CMK (cell line): ENCODE measurements at places on chromosomes 12 and 14.

DNA sequence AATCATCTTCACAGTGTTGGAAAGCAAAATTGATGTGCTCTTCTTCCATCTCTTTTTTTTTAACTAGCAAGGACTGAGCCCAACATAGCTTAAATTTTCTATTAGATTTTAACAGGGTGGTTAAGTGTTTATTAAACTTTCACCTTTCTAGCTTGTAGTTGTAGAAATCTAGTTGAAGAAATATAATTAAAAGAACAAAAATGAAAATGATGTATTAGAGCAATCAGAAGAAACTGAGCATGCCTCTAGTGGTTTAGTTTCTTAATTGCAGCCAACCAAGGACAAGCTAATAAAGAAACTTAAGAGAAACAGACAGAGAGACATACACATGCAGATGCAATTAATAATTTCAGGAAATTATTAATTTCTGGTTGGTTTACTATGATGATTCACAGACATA is 673.0 kb upstream of the LMO3 start:
- no peak for DNase-seq

- no peak for DNase-seq
These were observed 27.9 kb downstream of the TMEM30B start for GRCh38 chr14:61253064-61253738.

DNA sequence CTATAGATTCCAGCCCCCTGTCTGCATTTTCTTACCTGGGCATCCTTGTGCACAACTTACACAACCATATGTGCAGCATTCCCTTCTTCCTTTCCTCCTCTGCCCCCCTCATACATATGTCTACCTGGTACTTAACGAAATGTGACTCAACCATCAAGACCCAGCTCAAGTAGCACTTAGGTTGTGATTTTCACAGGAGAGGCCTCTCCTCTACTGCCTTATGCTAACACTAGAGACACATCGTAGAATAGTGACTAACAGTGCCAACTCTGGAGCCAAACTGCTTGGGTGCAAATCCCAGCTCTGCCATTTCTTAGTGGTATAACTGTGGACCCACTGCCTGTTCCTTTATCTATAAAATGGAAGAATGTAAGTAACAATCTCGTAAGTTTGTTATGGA is 24.1 kb upstream of the PLEKHA5 start:
- DNase-seq: no peak

DNA sequence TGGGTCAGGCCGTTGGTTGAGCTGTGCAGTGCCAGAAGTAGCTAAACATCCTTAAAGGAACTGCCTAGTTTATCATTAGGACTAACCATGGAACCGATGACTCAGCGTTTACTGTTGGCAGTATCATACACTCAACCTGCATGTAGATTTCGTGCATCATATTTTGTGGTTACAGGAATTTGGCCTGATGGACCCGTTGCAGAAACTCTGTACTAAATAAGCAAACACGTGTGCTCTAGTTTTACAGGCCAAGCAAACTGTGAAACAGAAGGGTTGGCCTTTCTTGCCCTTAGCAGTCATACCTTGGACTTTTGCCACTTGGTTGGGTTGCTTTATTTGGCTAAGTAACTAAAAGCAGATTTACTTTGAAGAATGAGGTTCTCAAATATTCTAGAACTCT is 35.6 kb downstream of the DGLUCY start:
- no peak for DNase-seq

DNA sequence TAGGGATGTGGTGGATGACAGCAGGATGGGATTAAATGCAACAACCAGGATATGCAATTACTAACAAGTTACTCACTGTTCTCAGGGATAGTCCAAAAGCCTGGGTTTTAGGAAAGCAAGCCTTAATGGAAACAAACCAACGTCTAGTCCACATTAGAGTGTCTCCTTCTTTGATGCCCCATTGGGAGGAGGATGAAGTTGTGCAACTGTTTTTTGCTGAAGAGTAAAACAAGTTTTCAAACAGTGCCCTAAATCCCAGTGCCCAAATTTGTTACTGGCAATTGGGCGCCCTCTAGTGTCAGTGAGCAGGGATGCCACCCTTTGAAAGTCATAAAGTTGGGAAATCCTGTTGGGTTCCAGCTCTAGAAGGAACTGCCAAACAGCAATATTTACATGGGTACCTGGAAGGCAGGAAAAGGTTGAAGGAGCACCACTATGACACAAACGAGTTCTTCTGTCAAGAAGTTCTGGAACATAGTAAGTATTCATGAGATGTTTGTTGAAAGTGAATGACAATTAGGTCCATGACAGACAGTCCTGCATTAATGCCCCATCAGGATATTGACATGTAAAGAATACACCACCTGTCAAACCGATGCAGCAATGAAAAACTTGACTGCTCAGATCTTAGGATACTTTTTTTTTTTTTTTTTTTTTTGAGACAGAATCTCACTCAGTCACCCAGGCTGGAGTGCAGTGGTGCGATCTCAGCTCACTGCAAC is 11.1 kb upstream of the DPF3 start:
- DNase-seq: no peak

DNA sequence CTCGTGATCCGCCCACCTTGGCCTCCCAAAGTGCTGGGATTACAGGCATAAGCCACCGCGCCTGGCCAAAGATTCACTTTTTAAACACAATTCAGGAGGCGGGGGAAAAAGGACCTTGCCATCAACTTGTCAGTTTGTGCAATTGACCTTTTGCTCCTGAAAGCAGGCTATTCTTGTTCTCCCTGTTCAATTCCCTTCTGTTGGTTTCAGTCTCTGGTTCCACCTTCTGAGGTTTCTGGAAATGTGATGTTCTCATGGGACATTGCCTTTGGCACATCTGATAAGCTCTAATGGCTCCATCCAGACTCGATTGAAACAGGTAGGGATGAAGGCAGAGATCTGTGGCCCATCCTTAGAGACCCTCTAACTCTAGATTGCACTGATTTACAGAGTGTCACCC is 17.9 kb upstream of the CCDC85C start:
- no peak for DNase-seq

DNA sequence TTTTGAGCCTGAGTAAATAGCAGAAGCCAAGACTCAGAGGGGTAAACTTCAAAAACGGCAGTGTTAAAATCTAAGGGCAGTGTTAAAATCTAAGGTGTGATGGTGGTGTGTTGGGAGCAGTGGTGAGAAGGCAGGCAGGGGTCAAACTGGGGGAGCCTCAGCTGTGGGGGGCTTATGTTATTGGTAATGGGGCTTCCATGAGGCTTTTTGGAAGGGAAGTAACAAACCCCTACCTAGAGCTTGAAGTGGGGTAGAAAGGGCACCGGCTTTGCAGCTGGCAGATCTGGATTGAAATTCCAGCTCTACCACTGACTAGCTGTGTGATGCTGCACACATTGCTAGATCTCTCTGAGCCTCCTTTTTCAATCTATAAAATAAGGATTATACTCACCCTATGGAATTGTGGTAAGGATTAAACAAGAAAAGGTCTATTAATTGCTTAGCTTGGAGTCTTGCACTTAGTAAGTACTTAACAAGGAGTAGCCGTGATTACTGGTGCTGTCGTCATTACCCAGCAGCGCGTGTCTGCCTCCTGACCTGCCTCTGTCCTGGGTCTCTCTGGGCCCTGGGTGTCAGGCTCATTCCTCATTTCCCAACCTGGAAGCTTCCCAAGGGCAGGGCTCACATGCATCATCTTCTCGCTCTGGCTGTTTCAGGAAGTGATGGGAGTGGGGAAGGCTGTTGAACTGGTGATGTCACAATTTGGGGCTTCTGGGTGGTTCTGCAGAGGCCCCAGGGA is 18.5 kb upstream of the KRT80 start:
- no peak for DNase-seq

- DNase-seq: no peak
These were observed 33.7 kb downstream of the SPPL3 start for GRCh38 chr12:120870415-120870814.

DNA sequence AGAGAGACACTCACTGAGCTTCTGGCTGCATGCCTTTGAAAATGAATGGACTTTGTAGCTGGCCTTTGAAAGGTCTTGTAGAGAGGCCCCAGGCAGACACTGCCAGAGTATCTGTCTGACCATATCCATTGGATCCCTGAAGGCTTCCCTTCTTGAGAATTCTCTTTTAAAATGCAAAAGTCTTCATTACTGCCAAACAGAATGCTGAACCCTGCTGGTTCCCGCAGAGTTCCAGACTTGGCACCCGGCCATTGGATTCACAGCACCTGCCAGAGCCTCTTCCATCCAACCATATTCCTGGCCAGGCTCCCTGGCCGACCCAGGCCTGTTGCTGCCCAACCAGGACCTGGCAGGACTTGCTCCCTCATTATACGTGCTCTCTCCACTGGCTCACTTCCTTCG is 182.5 kb downstream of the GXYLT1 start:
- no peak for DNase-seq

DNA sequence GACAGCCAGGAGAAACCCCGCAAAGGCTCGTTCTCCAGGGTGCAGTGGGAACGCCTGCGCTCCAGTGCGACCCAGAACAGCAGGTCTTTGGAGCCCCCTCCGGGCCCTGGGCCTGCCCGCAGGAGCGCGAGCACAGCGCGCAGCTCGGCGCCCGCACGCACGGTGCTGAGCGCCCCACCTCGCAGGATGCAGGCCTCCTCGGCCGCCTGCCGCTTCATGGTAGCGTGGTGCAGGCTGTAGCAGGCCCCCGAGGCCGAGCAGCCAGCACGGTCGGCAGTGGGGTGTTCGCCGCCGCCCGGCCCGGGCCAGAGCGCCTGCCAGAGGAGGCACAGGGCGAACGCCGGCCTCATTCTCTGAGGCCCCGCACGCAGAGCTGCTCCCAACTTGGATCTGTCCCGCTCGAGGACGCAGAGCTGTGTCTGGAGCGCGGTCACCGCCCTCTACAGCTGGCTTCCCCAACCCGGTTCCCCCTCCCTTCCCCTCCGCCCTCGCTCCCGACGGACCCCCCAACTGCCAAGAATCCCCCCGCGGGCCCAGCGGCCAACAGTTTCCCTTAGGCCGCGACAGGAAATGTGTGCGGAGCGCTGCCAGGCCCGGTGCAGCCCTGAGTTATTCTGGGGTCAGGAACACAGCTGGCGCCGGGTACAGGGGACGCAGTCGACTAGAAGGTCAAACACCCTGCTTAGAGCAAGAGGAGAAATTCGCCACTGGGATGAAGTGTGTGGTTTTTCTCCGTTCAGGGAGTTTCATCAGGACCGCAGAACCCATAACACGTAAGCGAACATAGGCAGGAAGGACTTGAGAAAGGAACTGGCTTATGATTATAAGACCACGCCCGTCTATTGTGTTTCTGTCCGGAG is at the start of gene CLEC14A:
Gene CLEC14A, minus strand, starts transcription at position 421 of the 860 bp plus-strand sequence. Its CDS starts 71 bp downstream, at position 350.
- no peak for DNase-seq

GRCh38 chr14:69284170-69284569 is 24.2 kb downstream of the GALNT16 start:
- no peak for DNase-seq

GRCh38 chr12:109214131-109214530 is 95.0 kb downstream of the FOXN4 start:
- DNase-seq: no peak

DNA sequence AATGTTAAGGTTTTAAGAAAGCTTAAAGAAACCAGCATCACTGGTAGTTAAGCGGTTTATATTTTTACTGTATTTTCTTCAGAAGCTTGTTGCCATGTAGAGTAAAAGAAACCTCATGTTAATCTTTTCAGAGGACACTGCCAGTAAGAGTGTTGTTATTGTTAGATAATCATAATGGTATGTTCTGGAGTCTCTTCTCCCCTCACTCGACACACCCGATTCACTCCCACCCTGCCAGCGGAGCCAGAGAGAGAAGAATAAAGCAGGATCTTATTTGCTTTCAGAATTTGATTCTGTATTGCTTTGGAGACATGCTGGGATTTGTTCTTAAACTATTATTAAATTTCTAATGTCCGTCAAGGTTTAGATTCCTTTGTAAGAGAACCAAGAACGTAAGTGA is 113.7 kb downstream of the SAMD4A start:
- DNase-seq: no peak

GRCh38 chr12:87975879-87976278 is 53.3 kb downstream of the C12orf50 start:
- no peak for DNase-seq

DNA sequence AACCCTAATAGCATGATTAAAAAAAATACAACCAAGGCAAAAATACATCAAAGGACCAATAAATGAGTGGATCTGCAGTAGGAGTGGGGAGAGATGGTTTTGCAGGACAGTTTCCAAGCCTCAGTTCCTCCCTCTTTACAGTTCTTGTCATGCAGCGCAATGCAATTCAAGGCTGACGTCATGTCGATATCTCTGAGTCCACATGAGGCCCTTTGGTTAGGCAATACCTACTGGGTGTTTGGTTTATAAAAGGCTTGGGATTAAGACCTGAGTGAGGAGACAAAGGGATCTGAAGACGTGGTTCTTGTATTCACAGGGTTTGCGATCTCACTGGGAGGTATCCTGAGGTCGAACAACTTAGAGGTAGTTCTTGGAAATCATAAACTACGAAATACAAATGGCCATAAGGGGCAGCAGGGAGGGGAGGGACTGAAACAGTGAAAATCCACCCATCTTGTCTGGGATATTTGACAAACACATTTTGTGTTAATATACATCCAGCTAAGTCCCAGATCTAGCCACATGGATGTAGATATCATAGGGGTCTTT is 441.0 kb downstream of the FUT8 start:
- no peak for DNase-seq

GRCh38 chr14:51603495-51603894 is 48.2 kb upstream of the FRMD6 start:
- no peak for DNase-seq

GRCh38 chr14:105420974-105421674 is 1.5 kb downstream of the MTA1 start:
- no peak for DNase-seq

- no peak for DNase-seq
These were observed 412.0 kb upstream of the ATP2B1 start for GRCh38 chr12:90120627-90121026.

GRCh38 chr14:99177886-99178835 is 93.8 kb downstream of the BCL11B start:
- no peak for DNase-seq

- DNase-seq: no peak
These were observed 89.2 kb upstream of the TMEM263 start for GRCh38 chr12:106866426-106867080.

DNA sequence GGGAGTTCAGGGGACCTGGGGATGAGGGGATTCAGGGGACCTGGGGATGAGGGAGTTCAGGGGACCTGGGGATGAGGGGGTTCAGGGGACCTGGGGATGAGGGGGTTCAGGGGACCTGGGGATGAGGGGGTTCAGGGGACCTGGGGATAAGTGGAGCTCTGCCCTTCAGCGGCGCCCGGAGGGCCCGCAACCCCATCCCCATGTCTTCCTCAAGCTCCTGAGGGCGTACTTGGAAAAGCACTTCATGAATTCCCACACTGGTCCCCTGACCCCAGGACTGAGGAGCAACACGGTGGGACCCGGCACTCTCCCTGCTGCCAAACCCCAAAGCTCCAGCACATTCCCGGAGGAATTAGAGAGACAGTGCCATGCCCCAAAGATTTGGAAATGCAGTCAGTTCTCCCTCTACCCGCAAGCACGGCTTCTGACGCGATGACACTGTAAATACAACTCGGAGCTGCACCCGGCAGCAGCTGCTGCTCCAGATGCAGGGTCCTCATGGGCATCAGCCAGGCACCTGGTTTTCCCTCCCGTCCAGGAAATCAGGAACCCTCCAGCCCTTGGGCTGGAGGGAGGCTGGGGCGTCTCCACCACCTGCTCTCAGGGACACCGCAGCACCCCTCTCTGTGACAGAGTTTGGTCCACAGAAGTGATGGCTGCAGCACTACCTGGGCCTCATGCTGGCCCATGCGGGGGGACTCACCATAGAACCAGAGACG is 32.8 kb upstream of the C14orf180 start:
- DNase-seq: no peak
